ENCODE measurements at places on chromosomes 4 and X.
A peak's percentile ranks its signal among the peaks of the same experiment; 100 is the strongest.

- DNase-seq: no peak
Observed at GRCh38 chr4:40749717-40750460, at the start of gene NSUN7. Gene NSUN7 (plus strand): TSS chr4:40749955. CDS start chr4:40750694, 739 bp downstream.

GRCh38 chrX:14694611-14695010 is 165.3 kb downstream of the GLRA2 start:
- DNase-seq: peak; percentile 26

- no peak for DNase-seq
Observed at GRCh38 chr4:105472871-105473323, 965 bp downstream of the PPA2 start.

DNA sequence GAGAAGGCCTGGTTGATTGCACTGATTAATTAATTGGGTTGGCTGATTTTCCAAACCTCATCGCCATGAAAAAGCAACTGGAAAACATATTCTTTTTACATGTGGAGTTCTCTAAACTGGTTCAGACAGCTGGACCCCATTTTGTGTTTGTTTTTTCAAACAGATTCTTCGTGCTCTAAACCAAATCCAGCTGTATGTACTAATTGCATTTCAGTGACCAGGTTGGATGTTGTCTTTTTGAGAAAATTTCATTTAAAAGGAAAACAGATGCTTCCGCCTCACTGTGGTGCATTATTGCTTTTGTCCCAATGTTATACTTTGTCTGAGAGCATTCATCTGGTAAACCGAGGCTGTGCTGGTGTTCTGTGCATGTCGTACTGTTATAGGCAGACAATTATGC is 67.8 kb upstream of the LNX1 start:
- no peak for DNase-seq

GRCh38 chr4:156673483-156673882 is 298.1 kb downstream of the PDGFC start:
- DNase-seq: no peak

DNA sequence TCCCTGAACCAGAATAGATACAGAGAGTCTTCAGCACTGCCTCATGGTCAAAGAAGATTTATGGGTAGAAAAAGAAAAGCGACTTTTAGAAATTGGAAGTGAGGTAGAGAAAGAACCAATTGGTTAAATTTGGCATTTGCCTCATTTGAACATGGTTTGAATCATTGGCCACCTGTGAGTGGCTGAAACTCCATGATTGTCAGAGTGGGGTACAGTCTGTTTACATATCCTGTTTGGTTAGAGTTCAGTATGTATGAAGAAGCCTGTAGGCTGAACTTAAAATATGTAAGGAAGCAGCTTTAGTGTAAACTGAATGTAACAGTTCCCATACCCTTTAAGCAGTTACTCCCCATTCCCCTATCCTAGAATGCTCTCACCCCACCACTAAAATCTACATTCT is 76.0 kb upstream of the CTSO start:
- no peak for DNase-seq

DNA sequence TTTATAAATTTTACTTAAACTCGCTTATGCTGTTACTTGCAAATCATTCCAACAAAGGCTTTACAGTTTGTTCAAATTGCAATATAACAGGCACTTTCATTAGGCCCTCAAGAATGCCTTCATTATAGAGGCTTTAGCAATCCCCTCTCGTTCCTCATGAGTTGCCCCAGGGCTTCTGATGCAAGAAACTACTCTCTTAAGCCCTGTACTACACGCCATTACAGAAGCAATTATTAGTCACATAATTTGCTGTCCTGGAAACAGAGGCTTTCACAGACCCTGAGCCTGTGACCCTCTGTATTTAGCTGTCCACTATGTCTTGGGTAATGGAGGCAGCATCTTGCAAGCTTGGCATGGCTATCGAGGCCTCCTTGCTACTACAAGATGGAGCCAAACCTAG is 965.9 kb upstream of the DIAPH2 start:
- DNase-seq: no peak

DNA sequence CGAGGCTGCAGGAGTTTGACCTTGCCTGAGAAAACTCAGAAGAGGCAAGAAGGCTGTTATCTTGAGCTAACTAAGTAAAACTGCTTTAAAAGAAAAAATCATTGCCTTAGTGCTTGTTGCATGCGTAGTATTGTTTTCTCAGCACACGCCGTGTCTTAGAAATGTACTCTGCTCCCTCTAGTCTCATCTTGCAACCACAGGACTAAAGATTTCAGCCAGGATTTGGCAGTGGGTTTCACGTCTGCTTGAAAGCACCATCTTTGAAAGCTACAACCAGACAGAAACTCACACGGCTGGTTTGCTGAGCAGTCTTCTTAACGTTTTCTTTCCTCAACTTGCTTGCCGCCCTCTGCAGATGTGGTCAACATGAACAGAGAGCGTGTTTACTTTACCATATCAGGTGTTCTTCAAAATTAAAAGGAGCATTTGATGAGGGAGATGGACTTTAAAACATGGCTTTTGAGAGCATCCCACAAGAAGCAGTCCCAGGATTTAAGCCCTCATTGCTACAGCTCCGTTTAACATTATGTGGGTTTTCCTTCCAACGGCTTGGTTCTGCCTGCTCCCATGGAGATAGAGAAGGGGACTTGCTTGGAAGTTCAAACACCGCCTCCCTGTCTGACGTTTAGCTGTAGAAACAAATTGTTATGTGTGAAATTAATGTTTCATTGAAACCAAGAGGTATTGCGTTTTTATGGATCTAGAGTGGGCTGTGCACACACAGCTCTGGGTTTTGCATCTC is 3.4 kb downstream of the SORCS2 start:
- peak; percentile 42 for DNase-seq

DNA sequence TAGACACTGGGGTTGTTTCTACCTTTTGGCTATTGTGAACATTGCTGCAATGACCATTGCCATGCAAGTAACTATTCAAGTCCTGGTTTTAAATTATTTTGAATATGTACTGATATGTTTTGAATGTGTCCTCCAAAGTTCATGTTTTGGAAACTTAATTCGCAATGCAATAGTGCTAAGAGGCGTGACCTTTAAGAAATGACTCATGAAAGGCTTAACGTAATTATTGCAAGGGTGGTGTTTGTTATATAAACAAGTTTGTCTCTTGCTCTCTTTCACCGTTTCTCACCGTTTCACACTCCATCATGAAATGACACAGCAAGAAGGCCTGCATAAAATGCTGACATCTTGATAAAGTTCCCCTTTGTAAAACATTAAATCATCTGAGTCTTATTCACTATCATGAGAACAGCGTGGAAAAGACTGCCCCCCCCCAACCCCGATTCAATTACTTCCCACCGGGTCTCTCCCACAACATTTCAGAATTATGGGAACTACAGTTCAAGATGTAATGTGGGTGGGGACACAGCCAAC is 506.9 kb upstream of the FAM47C start:
- no peak for DNase-seq

- no peak for DNase-seq
Observed at GRCh38 chr4:24169956-24170355, 280.1 kb upstream of the PPARGC1A start.

GRCh38 chr4:140103676-140104075 is 50.3 kb downstream of the MAML3 start:
- no peak for DNase-seq

DNA sequence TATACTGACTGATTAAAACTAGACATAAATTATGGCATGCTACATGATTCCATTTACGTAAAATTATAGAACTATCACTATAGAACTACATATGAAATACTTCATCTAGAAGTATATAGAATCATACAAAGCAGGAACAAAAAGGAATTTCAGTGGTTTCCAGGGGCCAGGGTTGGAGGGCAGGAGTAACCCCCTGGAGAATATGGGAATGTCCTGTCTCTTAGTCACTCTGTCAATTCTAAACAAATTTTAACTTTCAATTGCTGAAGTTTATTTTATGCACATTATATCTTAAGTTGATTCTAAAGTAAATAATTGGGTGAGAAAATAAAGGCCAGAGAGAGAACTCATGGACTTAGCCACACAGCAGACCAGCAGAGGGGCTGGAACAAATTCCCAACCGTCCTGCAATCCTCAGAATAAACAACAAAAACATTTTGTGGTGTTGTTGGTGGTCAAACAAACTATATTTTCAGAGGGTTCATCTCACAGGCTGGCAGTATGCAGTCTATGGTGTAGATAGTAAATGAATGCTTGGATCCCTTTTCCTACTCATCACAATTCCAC is 476.9 kb upstream of the SLIT2 start:
- DNase-seq: no peak

GRCh38 chrX:39848243-39848642 is 249.5 kb downstream of the BCOR start:
- DNase-seq: no peak

GRCh38 chr4:97139791-97140190 is 1003.5 kb downstream of the STPG2 start:
- DNase-seq: no peak

DNA sequence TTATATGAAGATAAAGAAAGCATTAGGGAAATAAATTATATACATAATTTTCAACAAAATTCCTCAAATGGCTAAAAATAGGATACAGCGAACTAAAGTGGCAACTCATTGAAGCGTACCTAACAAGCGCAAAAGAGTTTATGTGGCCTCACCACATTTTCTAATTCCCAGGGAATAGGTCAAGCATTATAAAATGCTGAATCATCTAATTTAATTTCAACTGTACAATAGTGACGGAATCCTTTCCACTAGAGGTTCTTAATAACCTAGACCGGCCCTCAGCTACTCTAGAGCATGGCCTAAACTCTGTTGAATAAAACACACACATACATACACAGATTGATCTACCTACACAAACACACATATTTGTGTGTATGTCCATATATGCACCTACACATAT is 29.1 kb downstream of the CXXC4 start:
- DNase-seq: no peak

GRCh38 chr4:8560265-8561047 is 19.7 kb upstream of the GPR78 start:
- DNase-seq: no peak

DNA sequence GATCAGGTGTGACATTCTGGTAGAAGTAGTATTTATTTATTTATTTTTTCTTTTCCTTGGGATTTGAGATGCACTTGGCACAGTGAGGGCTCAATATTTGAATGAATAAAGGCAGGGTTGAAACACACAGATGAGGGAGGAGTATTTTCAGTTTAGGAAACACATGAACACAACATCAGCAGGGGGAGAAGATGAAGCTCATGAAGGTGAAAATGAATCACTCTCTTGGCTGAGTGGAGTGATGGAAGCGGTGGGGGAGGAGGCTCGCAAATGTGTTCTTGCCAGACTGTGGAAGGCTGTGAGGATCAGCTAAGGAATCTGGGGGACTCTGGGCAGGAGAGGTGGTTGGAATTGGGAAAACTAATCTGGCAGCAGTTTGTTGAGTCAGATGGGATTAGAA is 55.3 kb downstream of the ARHGAP10 start:
- no peak for DNase-seq

GRCh38 chr4:4765811-4766210 is 93.7 kb upstream of the MSX1 start:
- no peak for DNase-seq

- DNase-seq: no peak
Observed at GRCh38 chrX:102138064-102138463, 4.2 kb downstream of the TCEAL6 start.

DNA sequence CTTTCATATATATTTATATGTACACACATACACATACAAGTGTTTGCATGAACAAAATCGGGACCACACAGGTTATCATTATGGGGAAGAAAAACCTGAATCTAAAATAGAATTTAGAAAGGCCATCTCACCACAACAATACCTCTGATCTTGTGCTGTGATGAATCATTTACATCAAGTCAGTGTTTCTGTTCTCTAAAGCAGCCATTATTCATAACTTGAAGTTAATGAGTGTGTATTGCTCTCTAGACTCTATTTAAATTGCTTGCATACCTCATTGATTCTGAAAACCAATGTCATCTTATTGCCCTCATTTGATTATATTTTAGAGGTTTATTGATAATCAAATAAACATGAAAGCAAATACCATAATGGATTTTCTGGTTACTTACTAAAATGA is 71.6 kb downstream of the FAM114A1 start:
- DNase-seq: no peak

- DNase-seq: no peak
Observed at GRCh38 chr4:15428611-15429010, 778 bp downstream of the C1QTNF7 start.

DNA sequence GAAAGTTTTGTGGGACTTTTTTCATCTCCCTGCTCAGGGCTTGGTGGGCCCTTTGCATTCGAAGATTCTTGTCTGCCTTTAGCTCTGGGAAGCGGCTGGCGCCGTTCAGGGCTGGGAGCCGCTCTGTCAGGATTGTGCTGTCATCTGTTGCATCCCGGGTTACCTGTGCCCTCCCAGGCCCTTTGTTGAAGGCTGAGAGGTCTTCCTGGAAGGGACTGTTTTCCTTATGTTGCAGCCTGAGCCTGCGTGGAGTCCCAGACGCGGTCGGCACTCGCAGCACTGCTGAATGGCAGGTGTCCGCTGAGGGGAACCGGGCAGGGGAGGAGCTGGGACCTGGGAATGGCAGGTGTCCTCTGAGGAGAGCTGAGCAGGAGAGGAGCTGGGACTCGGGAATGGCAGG is 15.9 kb downstream of the RGS12 start:
- no peak for DNase-seq

GRCh38 chr4:72557021-72557420 is 12.0 kb downstream of the ADAMTS3 start:
- DNase-seq: no peak

GRCh38 chr4:155853189-155853588 is 12.9 kb downstream of the ASIC5 start:
- no peak for DNase-seq

DNA sequence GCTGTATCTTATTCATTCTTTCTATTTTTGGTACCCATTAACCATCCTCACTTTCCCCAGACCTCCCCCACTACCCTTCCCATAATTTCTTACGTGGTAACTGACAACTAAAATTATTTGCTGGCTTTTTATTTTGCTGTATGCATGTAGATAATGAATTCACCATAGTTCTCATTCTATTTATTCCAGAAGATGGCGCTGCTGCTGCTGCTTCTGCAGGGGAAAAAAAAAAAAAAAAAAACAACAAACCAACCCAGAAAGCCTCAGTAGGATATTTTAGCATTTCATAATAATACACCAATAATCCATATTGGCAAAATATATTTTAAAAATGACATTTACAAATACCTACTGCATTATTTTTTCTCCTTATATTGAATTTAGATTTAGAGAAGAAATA is 416.6 kb upstream of the MAGEB18 start:
- no peak for DNase-seq
